Activated CD4-positive, CD25-positive, alpha-beta regulatory T cell (primary cell): ENCODE measurements at places on chromosomes 6 and 20.

- no peak for DNase-seq
These were observed 186.7 kb upstream of the ARID1B start for GRCh38 chr6:156590482-156590881.

DNA sequence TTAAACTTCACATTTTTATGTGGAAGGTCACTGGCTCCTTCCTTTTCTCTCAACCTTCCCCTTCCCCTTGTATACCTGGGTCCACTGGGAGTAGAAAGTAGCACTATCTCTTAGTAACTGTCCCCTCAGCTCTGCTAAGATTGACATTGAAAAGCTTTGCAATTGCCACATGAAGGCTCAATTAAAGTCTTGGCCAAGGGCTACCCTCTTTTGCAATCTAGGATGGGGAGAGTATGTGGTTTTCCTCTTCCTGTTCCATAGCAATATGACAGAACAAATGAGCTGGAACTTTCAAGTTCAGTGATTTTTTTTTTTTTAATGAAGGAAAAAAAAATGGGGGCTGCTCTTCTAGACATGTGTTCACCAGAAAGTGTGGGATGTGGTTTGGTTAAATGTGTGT is 37.1 kb downstream of the PROKR2 start:
- DNase-seq, result no peak

GRCh38 chr6:138184230-138184629 is 22.5 kb downstream of the ARFGEF3 start:
- DNase-seq, result no peak

DNA sequence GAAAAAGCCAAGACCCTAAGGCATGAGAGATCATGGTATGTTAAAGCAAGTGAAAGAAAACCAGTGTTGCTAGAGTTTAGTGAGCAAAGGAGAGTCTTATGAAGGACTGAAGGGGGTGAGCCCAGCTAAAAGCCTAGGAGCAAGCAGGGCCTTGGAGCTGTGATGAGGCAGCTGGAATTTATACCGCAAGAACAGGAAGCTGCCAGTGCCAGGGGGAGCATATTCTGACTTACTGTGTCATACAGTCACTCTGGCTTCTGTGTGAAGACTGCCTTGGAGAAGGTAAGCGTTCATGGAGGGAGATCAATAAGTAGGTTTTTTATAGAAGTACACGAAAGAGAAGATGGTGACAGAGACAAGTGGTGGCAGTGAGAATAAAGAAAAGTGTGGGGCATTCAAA is 308.9 kb upstream of the THEMIS start:
- no peak for DNase-seq

DNA sequence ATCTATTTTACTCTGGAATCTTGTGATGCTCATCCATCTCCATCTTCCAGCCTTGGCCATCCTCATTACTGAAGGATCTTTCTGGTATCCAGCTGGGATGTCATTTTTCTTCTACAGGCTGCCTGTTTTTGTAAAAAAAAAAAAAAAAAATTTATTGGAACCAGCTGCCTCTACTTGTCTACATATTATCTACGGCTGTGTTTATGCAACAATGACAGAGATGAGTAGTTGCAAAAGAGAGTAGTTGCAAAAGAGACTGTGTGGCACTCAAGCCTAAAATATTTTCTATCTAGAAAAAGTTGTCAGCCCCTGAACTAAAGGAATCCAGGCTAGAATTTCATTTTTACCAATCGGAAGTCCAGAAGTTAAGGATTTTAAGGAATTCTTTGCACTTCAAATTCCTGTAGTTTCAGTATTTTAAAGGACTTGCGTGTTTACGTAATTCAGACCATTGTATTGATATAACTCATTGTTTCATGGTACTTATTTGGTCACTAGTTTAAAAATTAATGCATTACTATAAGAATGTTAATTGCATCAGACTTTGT is 38.6 kb upstream of the PLCG1 start:
- no peak for DNase-seq

DNA sequence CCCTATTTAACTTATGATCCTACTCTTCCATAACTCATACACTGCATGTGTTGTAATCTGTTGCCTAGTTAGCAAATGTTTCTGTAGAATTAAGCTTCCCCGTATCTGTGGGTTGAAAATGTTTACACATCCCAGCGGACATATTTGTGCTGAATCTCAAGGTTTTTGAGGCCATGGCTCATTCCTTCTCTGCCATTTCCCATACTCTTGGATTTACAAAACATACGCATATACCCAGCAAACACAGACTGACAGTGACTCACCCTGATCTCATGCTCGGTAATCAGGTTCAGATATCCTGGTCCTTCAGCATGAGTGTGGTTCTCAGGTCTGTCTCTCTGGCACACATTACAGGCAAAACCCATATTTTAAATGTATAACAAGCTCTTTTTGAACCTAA is 58.7 kb downstream of the AGPAT4 start:
- no peak for DNase-seq

GRCh38 chr6:139240161-139241010 is 51.4 kb downstream of the TXLNB start:
- DNase-seq, result no peak

DNA sequence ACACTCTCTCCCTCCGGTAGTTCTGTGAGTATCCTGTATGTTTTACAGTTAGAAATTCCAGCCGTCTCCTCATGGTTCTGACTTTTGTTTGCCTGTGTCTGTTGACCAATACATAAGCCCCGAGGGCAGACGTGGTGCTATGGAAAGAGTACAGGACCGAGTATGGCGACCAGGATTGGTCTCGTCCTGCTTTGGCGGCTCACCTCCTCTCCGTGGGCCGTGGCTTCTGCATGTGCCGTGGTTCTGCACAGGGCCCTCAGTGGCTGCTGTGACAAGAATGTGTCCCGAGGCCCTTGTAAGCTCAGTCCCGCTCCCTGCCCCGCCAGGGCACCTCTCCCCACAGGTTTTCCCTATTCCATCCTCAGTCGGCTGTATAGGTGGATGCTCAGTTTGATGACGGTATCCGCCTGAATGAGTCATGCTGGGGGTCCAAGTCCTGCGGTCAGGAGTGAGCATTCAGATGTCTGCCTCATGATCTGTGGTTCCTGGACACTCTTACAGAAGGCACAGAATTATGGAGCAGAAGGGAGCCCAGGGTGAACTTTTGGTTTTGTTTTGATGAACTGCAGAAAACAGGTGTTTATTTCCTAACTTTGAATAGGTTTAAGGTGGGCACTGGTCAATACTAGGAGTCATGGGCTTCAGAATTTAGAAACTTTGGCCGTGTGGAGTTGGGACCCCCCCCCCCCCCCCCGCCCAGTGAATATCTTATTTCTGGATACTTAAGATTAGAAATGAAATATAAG is 1.2 kb downstream of the ARFGAP1 start:
- DNase-seq, result no peak
